Sigmoid colon (tissue), 7 donors: ENCODE measurements at places on chromosomes 2 and 18. TPM values are rescaled to one million over a fixed set of nuclear protein-coding genes. Genes with fewer than 3 reads are reported as not detected.

GRCh38 chr2:239195992-239196391, 204.8 kb downstream of the HDAC4 start:
- DNase-seq = no peak

CYP1B1 gene
- 1.4 TPM for polyA plus RNA-seq

POTEJ gene
- polyA plus RNA-seq = 0.01 TPM

- DNase-seq = no peak
Observed at GRCh38 chr2:74250189-74250631, 51.8 kb downstream of the MTHFD2 start.

SERPINB13 gene
- polyA plus RNA-seq = 0.01 TPM

DNA sequence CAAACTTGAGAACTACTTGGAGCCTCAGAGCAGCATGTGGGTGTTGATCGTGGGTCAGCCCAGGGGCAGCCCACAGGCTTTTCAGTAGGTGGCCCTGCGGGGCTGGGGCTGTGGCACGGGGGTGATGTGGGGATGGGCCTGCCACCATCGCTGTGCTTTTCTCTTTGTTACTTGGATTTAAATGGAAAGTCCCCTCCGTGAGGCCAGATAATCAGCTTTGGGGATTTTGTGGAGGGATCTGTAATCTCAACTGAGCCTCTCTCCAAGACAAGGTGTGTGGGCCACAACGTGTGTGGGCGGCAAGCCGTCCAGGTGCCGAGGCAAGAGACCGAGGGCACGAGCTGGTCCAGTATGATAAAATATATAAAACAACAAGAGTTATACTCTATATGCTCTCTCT, 16.7 kb downstream of the COLEC11 start:
- peak; percentile 28 for DNase-seq

GRCh38 chr2:28413899-28414295, 21.2 kb downstream of the FOSL2 start:
- DNase-seq = no peak

GRCh38 chr2:128595763-128596395, 277.2 kb upstream of the HS6ST1 start:
- DNase-seq = peak; percentile 59

GRCh38 chr18:23357996-23358594, 95.0 kb upstream of the RIOK3 start:
- peak; percentile 80 for DNase-seq

DNA sequence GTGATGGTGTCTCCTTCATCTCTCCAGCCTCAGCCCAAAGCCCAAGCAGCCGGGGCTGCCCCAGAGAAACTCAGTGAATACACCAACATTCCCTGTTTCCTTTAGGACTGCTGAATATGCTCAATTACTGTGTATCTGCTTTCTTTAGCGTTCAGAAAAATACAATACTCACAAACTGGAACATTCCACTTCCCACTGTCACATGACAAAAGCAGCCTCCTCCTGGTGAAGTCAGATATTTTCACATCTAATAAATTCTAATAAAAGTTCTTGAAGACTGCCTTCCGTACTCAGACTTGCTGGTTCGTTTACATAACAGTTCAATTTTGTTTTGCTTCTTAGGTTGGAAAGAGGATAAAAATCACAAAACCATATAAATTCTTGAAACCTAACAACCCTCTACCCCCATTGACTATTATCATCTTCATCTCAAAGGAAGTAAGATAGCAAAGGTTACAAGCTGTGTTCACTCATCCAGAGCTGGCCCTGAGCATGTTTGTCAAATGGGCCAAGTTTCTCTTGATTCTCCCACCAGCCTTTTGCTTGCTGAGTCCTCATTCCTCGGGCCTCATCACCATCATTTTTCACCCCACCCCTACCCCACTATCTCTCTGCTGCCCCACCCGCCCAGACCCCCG, 190.8 kb upstream of the HNRNPA3 start:
- no peak for DNase-seq

DNA sequence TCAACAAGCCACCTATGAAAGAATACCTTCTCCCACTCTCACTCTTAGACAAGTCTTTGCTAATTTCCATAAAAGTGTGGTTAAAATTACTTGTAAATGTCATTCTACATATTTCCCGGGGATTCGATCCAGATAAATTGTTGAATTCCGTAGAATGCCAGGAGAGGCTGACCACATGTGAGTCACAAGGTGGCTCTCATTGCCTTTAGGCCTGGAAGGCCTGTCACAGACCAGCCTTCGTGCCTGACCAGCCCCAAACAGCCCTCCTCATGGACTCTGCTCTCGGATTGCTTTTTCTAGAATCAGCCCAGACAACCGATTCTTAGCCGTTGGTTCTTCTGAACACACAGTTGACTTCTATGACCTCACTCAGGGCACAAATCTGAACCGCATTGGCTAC, 86.0 kb downstream of the RTN4 start:
- DNase-seq = no peak

GRCh38 chr2:64062840-64063239, 43.6 kb upstream of the VPS54 start:
- no peak for DNase-seq

GRCh38 chr2:79511320-79511951, 1.4 kb upstream of the CTNNA2 start:
- no peak for DNase-seq

DNA sequence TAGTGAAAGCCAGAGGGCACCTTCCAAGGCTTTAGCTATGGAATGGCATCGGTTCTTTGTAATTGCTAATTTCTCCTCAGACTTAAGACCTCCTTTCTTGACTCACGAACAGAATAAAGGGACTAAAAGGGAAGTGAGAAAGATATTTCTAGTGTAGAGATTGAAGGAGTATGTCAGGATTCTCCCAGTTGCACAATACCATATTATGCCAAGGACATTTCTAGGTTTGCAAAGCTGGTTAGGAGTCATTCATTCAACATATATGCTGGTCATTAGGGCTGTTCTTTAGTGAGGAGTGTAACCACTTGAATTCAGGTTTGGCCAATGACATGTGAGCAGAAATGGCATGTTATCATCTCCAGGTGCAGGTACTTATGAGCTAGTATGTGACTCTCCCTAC, 7.4 kb downstream of the REEP1 start:
- no peak for DNase-seq

GRCh38 chr2:168658706-168659105, 143.7 kb upstream of the NOSTRIN start:
- DNase-seq = no peak

DNA sequence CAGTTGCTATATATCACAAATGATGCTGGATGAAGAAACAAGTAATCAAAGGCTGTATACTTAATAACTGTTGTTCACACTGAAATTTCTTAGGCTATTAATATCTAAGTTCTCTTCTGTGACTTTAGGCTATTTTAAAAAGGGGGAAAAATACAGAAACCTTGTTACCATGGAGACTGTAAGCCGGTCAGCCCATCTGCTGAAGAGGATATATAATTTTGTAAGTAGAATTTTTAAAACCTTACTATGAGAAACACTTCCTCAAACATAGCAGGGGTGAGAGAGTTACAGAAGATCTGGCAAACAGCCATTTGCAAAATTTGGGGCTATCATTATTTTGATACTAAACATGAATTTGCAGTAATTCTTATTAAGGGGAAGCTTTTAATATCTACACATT, 27.8 kb downstream of the CACNB4 start:
- DNase-seq = no peak

GRCh38 chr2:238507836-238508235, 81.1 kb downstream of the ASB1 start:
- peak; percentile 26 for DNase-seq

RAPGEF4 gene
- 0.23 TPM for polyA plus RNA-seq

GRCh38 chr18:47898055-47898454, 32.4 kb downstream of the SMAD2 start:
- DNase-seq = no peak

GKN2 gene
- polyA plus RNA-seq = not detected

ZAP70 gene
- 28.0 TPM for polyA plus RNA-seq

CDCA7 gene
- polyA plus RNA-seq = 6.0 TPM

- no peak for DNase-seq
Observed at GRCh38 chr18:79724299-79725080, 44.9 kb downstream of the CTDP1 start.

DNA sequence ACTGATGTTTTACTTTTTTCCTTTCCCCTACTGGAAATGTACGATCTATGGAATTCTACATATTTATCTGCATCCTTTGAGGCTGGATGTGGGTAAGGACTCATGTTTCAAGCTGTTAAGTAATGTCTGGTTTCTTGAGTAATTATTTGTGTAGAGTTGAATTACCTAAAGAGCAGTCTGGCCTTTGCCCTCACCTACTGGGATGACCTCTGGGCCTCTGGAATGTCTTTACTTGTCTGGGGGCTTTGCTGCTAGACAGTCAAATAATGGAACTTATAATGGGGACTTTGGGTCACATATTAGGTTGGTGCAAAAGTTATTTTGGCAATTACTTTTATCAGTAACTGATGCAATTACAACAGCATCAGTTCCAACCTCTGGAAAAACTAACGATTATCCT, 244.7 kb downstream of the CCDC178 start:
- DNase-seq = no peak

DNA sequence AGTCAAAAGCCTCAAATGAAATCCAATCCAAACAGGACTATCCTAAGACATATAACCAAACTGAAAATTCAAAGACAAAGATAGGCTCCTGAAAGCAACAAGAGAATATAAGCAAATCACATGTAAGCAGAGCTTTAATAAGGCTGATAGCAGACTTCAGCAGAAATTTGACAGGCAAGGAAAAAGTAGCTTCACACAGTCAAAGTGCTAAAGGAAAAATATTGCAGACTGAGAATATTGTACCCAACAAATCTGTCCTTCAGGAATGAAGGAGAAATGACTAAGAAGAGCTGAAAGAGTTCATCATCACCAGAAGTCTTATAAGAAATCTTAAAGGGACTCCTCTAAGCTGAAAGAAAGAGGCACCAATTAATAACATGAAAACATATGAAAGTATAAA, 150.0 kb downstream of the EVA1A start:
- no peak for DNase-seq

DNA sequence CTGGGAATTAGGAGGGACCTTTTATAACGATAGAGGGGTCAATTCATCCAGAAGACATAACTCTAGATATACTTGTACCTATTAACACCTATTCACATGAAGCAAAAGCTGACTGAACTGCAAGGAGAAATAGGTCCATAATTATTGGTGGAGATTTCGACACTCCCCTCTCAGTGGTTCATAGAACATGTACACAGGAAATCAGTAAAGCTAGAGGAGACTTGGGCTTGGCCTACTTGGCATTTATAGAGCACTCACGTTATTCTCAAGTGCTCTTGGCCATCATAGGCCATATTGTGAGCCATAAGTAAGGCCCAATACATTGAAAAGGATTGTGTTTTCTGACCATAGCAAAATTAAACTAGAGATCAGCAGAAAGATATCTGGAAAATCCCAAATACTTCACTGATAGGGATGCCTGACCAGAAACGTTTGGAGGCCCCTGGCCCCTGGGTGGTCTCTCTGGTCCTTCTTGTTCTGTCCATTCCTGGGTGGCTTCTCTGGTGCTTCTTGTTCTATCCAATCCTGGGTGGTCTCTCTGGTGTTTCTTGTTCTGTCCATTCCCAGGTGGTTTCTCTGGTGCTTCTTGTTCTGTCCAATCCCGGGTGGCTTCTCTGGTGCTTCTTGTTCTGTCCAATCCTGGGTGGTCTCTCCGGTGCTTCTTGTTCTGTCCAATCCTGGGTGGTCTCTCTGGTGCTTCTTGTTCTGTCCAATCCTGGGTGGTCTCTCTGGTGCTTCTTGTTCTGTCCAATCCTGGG, 49.0 kb downstream of the SNED1 start:
- DNase-seq = no peak

DNA sequence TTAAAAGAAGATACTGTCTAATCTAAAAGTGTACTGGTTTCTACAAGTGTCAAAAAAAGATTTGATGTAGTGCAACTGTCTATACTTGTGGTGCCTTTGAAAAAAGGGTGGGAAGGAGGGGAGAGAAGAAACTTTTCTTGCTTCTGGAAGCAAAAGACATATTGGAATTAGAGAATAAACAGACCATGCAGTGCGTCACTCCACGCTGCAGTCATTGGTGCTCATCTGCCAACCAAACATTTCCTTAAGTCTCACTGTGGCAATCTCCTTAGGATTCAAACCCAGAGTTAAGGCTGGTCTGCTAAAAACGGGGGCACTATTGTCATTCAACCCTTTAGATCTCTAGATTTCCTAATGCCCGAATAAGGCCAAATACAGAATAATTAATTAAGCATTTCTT, 50.9 kb downstream of the PELI1 start:
- DNase-seq = no peak

DNA sequence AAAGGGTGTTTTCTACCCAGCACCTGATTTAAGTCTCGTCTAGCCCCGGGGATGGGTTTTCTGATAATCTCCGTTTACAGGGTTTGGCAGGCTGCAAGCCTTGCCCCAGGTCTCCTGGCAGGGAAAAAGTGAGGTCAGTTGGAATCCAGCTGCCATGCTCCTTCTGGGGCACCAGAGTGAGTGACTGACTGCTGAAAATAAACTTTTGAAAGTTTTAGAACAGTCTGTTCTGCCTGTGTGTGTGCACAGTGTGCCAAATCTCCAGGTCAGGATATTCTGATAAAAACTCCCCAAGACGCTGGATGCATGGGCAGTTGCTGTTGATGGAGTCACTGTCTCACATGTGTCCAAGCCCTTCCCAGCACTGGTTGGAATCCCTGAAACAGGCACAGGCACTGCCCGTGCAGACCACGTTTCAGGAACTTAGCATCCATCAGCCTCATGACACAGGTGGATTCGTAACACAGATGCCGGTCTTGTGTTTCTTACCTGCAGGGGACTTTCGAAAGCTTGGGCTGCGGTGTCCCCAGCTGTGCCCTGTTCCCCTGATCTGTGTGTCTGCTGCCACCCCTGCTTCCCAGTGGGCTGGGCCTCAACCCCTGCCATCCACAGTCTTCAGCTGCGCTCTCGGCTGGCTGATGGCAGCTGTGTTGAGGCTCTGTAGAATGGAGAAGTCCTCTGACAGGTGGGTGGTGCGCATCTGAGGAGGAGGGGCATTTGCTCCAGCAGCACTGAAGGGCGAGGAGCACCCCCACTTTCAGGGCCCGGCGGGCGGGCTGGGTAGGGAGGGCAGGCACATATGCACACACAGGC, 65.0 kb downstream of the SH3RF3 start:
- peak; percentile 33 for DNase-seq

GRCh38 chr2:134198006-134198634, 55.8 kb upstream of the MGAT5 start:
- no peak for DNase-seq

DNA sequence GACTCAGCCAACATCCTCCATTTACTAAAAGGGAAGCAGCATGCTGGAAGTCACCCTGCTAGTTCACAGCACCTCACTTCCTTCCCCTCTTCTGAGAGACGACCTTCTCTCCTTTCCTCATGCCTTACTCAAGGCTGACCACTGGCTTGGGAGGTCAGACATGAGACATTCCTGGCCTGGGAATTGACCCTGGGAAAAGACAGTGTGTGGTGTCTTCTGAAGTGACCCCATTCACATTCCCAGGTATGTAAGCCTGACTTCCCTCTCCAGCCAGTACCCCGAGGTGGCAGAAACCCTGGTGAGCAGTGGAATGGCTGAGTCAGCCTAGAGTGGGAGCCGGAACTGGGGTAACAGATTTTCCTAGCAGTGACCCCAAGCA, 92.4 kb downstream of the PLB1 start:
- peak; percentile 36 for DNase-seq

GRCh38 chr2:233964581-233964980, 47.4 kb downstream of the TRPM8 start:
- no peak for DNase-seq
